ENCODE measurements at places on chromosomes 6 and 20. TPM values are rescaled to one million over a fixed set of nuclear protein-coding genes. Genes with fewer than 3 reads are reported as not detected.

Gene GTSF1L
- not detected for total RNA-seq

Gene COL12A1
- total RNA-seq, result 71.2 TPM

Gene NINL
- 4.4 TPM for total RNA-seq

Gene PI3
- not detected for total RNA-seq

Gene CTSZ
- total RNA-seq, result 221 TPM

Gene GNMT
- total RNA-seq, result not detected

Gene NECAB3
- 8.5 TPM for total RNA-seq

Gene C6orf58
- 0.50 TPM for total RNA-seq

Gene CCN6
- total RNA-seq, result not detected

Gene TINAG
- not detected for total RNA-seq

Gene AGPAT4
- 14.5 TPM for total RNA-seq

Gene CALHM6
- 1.3 TPM for total RNA-seq

Gene BTN1A1
- not detected for total RNA-seq

Gene SLC22A3
- total RNA-seq, result not detected

Gene VWA7
- total RNA-seq, result 0.38 TPM

Gene SDC4
- 12.6 TPM for total RNA-seq

Gene MEI4
- under 0.01 TPM for total RNA-seq
